ENCODE measurements at places on chromosomes 3 and 15.

- no peak for ATAC-seq
These were observed 105.2 kb upstream of the BOC start for GRCh38 chr3:113105966-113106660.

- ATAC-seq = no peak
These were observed 158.4 kb upstream of the BCL6 start for GRCh38 chr3:187903697-187904096.

DNA sequence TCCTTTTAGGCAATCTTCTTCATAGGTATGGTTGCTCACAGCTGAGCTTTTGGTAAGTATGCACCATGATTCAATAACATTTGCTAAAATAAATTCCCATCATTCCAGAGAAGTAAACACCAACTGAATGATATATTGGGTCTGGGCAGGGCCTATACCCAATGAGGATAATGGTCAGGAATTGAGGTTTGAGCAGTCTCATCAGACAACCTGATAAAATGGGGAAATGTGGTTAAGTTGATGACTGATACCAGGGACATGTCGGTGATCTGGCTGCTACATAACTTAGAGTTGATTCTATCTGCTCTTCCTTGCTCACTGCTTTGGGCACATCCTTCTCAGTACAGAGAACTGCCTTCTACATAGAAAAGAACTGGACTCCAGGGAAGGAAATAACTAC is 92.9 kb downstream of the GPR156 start:
- no peak for ATAC-seq

GRCh38 chr15:45634432-45635190 is at the start of gene SQOR:
SQOR (plus strand) TSS chr15:45635029; CDS start chr15:45658924, 23,895 bp downstream.
- peak; percentile 75 for ATAC-seq

DNA sequence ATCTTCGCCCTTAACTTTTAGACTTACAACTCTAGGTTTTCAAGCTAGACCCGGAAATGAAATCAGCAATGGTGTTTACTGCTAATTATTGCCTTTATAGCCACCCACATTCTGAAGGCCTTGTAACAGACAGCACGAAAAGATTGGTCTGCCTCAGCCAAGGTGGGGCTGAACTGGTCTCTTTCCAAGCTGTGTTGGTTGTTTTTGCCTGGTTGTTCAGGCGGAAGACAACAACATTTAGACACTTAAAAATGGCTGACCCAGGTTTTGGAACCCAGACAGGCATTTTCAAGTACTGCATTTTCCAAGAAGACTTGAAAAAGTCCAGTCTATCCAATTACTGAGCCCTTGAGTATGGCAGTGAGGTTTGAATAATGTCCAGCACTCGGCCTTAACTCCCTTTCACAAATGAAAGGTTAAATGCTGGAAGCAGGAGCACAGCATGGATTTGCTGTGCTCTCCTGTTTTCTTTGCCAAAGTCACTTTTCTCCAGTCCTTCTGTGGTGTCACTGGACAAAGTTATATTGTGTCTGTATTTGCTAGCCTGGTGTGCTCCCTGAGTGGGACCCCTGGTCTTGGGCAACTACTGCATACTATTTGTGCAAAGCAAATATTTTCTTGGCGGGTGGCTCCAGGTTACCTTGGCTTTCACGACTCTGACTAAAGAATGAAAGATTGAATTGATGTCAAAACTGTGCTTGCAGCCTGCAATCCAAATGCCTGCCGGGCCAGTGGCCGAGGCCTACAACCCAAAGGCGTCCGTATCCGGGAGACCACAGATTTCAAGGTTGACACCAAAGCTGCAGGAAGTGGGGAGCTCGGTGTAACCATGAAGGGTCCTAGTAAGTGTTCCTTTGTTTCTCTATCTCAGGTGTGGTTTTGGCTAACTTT is 93.5 kb downstream of the FLNB start:
- ATAC-seq = no peak

DNA sequence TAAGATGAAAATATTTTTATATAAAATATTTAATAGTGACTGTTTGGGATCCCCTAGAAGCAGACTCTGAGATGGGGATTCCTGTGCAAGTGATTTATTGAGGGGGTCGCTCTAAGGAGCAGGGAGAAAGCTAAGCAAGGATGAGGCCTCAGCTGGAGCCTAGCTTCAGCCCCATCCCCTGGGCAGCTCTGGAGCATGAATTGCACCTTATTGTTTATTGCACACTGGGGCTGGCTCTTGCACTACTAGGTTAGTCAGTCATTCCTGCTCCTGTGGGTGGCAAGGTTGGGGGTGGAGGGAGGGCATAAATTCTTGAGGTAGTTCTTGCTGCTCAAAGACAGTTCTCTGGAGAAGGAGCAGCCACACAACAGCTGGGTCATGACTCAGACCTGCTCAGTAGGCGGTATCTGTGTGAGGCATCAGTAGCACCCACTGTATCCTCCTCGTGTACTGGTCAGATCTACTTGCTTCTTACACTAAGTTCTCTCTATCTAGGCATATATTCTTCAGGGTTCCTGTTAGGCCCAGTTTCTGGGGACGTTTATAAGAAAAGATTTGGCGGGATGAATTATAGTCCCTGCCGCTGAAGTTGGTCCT is 27.2 kb upstream of the TNFSF10 start:
- ATAC-seq = peak; percentile 100

GRCh38 chr15:91916051-91916450 is 62.5 kb downstream of the SLCO3A1 start:
- no peak for ATAC-seq

DNA sequence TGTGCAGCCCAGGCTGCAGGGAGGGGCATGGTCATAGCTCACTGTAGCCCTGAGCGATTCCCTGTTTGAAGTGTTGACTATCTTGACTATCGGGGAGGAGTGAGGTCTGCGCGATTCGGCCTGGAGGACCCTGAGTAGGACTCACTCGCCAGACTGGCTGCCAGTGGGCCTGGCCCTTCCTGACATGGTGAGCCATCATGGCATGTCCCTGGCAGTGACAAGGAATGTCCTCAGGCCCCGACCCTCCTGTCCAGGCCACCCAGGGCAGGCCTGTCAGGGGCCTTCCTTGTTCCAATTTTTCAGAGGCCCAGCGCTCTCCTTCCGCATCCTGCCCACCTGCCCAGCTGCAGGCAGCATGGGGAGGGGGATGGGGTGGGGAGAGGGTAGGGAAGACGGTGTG is 5.2 kb upstream of the OCA2 start:
- ATAC-seq = no peak

DNA sequence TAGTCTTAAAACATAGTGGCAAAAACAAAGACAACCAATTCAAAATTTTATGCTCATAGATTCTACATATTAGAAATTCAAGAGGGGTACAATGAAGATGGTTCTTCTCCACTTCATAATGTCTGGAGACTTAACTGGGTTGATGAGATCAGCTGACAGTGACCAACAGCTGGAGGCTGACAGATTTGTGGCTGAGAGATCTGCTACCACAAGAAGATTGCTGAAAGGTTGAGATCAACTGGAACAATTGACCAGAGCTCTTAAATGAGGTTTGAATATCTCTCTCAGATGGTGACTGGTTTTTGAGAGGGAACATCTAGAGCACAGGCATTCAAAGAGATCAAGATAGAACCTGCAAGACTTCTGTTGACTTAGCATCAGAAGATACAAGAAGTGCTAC is 254.1 kb upstream of the ARPP21 start:
- no peak for ATAC-seq

GRCh38 chr15:44081026-44082013 is 113.8 kb downstream of the FRMD5 start:
- no peak for ATAC-seq

- no peak for ATAC-seq
These were observed 4.1 kb upstream of the CLPX start for GRCh38 chr15:65189102-65189740.

DNA sequence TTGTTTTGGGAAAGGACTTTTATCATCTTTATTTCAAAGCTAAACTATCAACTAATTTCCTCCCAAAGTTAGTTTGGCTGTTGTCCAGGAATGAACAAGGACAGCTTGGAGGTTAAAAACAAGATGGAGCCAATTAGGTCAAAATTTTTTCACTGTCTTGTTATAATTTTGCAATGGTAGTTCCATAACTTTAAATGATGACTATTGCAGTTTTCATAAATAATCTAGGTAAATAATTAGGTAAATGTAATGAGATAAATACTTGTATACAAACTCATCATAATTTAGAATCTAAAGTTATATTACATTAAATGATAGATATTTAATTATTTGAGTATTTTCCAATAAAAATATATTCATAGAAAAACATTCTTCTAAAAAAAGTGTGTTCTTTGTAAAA is 68.3 kb upstream of the DAZL start:
- ATAC-seq = no peak
